ENCODE measurements at places on chromosomes 6 and 20. TPM values are rescaled to one million over a fixed set of nuclear protein-coding genes. Genes with fewer than 3 reads are reported as not detected.
A peak's percentile ranks its signal among the peaks of the same experiment; 100 is the strongest.

DNA sequence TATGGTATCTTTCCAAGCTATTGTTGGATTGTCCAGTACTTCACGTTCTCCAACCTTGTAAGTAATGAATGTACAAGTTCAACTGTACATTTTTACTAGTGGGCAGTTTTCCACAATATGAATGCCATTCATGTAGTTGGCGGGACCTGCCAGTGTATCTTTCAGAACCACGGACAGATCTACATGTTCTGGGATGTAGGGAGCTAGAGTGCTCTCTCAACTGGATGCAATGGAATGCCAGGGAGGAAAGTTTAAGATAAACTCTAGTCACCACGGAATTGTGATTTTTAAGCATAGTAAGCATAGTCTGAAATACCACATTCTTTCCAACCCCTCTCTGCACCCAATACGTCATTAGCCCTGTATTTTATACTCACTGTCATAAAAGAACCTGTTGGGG is 21.5 kb upstream of the HLA-C start:
- ATAC-seq: no peak

The FAM209A gene
- total RNA-seq: not detected

GRCh38 chr20:50520222-50520880 is 10.2 kb downstream of the PTPN1 start:
- peak; percentile 65 for ATAC-seq

The LST1 gene
- 2.4 TPM for total RNA-seq

- ATAC-seq: no peak
These were observed 228.2 kb downstream of the LY86 start for GRCh38 chr6:6816716-6817115.

DNA sequence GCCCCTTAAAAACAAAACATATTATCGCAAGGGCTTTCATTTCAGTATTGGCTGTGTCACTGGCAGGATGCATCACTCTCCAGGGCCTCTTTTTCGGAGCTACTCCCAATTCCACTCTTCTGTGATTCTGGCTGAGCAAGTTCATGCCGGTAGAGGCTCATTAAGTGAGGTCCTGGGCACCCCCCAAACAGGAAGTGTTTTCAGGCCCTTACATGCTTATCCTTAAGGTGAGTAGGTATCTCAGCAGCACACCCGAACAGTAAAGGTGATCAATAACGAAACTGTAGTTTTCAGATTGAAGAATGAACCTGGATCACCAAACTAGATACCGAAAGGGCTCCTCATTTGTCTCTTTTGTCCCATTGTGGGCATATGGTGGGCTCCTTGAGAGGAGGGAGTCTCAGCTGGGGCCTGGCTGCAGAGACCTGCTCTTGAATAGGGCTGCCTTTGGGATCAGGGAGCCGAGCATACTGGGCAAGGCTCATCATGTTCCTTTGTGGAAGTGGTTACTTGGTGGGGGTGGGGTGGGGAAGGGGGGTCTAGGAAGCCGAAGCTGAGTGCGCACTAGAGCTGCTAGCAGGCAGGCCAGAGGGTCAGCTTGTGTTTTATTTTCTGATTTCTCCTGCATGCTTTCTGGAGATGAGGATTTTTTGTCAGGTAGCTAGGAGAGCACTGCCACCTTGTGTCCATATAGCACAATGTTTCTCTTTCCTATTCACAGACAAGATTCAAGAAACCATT is 65.2 kb downstream of the CDS2 start:
- ATAC-seq: peak; percentile 74

Measured in esophagus mucosa (tissue), 1 donor.